ENCODE measurements at places on chromosomes 5 and 9.

- DNase-seq, result peak; percentile 3
Measured at GRCh38 chr5:156589946-156590216, 260.2 kb upstream of the PPP1R2B start.

- no peak for DNase-seq
Measured at GRCh38 chr5:82413302-82414040, 135.3 kb upstream of the RPS23 start.

DNA sequence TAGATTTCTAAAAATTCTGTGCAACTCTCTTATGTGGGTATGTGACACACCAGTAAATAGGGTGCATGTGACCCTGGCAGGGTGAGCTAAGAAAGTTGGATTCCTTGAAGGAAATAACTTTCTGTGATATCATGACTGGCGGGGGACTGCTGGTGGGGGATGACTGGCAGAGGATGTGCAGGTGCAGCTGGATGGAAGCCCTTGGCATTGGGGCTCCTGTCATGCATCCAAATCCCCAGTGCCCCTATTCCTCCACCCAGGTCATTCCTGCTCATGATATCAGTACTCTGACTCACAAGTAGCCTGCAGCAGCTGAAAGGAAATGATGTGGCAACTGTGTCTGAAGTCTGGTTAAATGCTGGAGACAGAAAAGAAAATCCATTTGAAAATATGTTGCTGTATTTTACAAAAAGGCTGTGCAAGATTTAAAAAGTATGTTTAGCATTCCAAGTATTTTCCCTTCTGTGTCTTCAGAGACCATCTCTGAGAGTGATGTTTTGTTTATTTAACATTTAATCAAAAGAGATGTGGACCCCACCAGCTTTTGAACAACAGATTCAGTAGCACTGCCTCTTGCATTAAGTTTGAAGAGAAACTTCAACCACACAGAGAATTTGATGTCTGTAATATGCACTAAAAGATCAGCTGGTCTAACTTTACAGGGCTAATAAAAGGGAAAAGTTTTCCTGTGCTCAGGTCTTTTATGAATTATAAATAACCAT, 17.9 kb upstream of the ZSWIM6 start:
- DNase-seq, result no peak

- DNase-seq, result no peak
Measured at GRCh38 chr5:153981905-153982605, 56.7 kb downstream of the FAM114A2 start.

GRCh38 chr5:133128066-133128465, 76.3 kb downstream of the HSPA4 start:
- no peak for DNase-seq

GRCh38 chr9:127030814-127031740, 91.4 kb downstream of the ANGPTL2 start:
- no peak for DNase-seq

DNA sequence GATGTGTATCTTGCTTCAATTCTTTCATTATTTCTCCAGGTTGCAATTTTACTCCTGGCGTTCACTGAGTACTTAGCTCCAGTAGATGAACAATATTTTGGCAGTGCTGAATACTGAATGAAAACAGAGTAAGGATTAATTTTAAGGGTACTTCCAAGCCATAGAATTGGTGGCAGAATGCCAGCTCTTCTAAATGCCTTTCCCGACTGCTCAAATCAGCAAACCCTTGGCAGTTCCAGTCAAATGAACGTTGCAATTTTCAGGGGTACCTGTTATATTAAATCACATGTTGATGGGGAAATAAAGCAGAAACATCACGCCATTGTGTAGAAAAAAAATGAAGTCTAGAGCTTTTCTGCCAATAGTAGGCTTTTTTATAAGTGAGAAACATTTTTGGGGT, 282.4 kb upstream of the RPS23 start:
- DNase-seq, result no peak

DNA sequence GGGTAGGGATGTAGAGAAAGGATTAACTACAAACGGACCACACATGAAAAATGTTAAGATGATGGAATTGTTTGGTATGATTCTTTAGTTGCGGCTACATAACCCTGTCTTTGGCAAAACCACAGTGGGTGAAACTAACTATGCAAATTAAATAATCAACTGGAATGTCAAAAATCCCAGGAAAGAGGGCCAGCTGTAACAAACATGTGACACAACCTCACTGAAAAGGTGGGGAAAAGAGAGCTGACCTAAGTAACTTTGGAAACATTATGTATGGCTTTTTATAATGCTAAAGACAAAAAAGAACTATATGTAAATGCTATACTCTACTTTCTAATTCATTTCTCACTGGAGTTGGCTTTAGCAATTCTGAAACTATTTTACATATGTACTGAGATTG, 252.0 kb downstream of the MRPS30 start:
- DNase-seq, result no peak

- no peak for DNase-seq
Measured at GRCh38 chr9:89528131-89528530, 30.2 kb upstream of the SEMA4D start.

- no peak for DNase-seq
Measured at GRCh38 chr9:3137347-3137695, 293.4 kb upstream of the PUM3 start.

DNA sequence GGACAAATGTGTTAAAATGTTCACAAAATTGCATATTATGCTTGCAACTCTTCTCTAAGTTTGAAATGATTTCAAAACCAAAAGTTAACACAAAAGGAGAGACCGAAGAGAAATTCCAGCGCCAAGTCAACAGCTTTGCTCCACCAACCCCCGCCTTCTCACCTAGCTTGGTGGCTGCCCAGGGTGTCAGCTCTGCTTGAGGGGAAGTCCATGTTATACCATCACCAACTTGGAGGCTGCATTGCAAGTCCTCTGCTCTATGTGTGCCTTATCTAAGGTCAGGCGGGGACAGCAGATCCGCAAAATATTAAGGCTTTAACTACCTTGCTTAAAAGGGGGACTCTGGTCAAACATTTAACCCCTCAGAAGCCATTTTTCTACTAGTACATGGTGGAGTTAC, 14.6 kb downstream of the CCNJL start:
- DNase-seq, result no peak

DNA sequence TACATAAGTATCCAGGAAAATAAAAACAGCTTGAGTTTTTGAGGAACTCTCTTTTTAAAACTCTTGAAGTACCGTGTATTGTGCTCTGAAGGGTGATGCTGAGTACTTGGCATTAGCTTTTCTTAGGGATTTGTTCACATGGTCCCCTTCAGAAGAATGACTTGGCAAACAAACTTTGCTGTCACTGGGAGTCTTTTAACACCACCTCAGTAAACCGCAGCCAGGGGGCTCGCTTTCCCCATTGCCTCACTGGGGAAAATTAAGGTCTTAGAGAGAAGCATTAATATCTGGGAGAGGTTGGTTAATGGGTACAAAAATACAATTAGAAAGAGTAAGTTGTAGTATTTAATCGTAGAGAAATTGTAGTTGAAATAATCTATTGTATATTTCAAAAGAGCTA, 105.9 kb upstream of the DAP start:
- DNase-seq, result no peak

GRCh38 chr9:94613003-94613402, 19.4 kb upstream of the FBP2 start:
- DNase-seq, result no peak

- no peak for DNase-seq
Measured at GRCh38 chr9:127714951-127715469, 453 bp downstream of the PTRH1 start.

DNA sequence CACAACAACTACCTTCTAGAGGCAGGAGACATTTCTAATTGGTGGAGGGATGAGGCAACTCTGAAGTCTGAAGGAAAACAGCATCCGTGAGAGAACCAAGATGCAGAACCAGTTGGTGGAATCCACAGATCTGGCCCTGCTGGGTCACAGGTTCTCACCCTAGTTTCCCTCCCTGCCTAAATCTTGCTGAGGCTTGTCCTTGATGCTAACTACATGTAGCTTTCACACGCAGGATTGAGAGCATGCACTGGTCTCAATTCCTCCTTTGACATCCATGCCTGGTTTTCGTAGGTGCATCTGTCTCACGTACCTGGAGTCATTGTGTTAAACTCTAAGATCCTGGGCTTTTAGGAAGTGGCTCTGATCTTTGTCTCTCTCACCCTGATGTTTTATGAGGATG, 9.7 kb upstream of the F2RL1 start:
- DNase-seq, result no peak

GRCh38 chr9:133814586-133815208, 76.5 kb upstream of the SARDH start:
- DNase-seq, result no peak

- peak; percentile 15 for DNase-seq
Measured at GRCh38 chr9:126705767-126706697, 92.3 kb downstream of the LMX1B start.

GRCh38 chr5:62460578-62460983, 48.0 kb downstream of the IPO11 start:
- peak; percentile 29 for DNase-seq

DNA sequence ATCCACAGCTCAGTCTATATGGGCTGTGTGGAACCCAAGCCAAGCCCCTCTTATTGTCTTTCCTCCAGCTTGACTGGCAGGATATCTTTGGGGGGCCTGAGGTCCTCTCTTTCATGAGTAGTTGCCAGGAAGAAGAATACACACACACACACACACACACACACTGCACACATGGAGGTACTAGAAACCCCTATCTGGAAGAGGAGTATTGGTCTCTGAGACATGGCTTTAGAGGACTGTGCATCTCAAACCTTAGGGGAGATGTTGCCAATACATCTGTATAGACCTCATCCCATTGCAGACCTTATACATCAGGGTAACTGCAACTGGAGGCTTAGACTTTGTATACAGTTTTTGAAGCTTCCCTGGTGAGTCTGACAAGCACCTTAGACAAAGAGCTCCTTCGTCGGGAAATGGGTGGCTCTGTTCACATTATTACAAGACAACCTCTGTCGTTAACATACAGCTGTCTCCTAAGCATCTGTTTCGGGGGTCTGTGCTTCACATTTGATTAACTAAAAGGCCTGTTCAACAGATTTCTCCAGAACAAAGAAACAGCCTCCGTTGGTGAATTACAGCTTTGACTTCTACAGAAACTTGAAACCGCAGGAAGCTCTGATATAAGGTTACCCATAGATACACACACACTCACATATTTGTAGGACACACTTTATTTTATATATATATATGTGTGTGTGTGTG, 5.5 kb upstream of the ENTREP1 start:
- no peak for DNase-seq

- DNase-seq, result no peak
Measured at GRCh38 chr9:133619791-133620190, 10.6 kb upstream of the FAM163B start.

- no peak for DNase-seq
Measured at GRCh38 chr9:2029666-2030170, 14.6 kb downstream of the SMARCA2 start.

DNA sequence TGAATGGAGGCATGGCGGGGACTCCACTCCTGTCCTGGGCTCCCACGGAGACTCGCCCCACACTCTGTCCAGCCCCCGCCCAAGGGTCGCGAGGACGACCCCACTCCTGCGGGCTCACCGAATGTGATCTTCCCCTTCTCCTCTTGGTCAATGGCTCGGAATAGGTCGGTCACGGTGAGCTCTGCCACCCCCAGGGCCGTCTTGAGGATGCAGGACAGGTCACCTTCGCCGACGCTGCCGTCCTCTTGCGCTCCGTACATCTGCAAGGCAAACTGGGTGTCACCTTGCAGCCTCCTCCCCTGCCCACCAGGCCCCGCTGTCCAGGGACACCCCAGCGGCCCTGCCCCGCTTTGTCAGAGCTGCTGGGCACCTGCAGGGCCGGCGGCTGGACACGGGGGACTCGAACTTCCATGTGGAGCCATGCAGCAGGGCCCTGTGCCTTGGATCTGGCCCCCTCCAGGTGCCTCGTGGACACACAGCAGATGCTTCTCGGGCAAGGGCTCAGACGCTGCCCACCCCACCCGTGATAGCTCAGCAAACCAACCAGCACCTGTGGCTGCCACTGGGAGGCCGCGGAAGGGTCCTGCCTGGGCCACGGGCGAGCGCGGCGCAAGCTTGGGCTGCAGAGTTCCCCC, 21.5 kb upstream of the SLC6A3 start:
- no peak for DNase-seq

GRCh38 chr9:87599901-87600610, 102.4 kb downstream of the DAPK1 start:
- no peak for DNase-seq

DNA sequence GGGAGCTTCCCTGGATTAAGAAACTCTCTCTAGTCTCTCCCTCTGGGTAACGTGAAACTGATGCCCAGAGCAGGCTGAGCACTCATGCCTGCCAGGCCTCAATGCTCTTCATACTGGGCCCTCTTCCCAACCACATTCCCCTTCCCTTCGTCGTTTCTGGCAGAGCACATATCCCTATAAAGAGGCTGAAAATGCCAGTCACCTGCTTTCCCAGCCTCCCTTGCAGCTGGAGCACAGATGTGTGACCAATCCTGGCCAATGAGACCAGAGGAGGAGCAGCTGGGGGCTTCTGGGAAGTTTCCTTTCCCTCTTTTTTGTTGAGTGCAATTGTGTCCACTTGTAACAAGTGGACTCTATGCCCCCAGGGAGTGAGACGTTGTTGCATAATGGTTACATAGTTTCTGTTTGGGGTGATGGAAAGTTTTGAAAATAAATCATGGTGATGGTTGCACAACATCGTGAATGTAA, 30.2 kb upstream of the SMIM23 start:
- DNase-seq, result no peak

- DNase-seq, result no peak
Measured at GRCh38 chr5:138305797-138306196, 25.8 kb downstream of the CDC25C start.

DNA sequence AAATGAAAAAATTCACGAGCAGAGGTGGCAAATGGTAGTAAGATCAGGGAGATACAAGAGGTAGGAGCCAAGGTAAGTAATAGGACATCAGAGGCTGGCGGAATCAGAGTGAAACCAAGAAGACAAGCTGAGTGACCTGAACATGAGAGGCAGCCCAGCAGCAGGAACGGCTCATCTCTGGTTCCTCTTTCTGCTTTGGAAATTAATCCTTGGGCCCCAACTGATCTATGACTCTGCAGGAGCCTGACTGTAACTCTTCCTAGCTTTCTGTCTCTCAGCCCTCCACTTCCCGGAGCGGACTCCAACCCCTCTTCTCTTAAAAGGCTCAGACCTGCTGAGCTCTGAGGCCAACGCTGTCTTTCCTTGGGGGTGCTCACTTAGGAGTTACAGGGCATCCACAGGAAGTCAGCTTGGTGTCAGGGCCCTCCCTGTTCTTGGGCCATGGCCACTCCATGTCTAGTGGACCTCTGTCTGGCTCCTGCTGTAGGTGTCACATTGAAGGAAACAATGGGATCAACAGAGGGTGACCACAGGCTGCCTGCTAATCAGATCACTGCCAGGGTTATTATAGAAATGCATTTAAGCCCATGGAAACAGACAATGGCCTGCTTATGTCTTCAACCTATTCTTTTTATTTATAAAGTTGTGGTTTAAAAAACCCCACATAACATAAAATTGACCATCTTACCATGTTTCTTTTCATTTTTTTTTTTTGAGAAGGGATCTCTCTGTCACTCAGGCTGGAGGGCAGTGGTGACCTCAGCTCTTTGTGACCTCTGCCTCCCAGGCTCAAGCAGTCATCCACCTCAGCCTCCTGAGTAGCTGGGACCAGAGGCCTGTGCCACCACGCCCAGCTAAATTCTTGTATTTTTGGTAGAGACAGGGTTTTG, 22.5 kb upstream of the SHB start:
- DNase-seq, result no peak

GRCh38 chr9:122225312-122226141, 3.2 kb downstream of the LHX6 start:
- DNase-seq, result peak; percentile 55

- peak; percentile 65 for DNase-seq
Measured at GRCh38 chr9:122126331-122127261, 33.0 kb downstream of the NDUFA8 start.

Measured in retina (tissue), 1 donor.